ENCODE measurements at places on chromosomes 12 and 14. TPM values are rescaled to one million over a fixed set of nuclear protein-coding genes. Genes with fewer than 3 reads are reported as not detected.

APOF gene
- total RNA-seq, result not detected

CFL2 gene
- 12.3 TPM for total RNA-seq

IQSEC3 gene
- 0.84 TPM for total RNA-seq

MIP gene
- not detected for total RNA-seq

TCL1B gene
- not detected for total RNA-seq

GPRC5A gene
- not detected for total RNA-seq

ALDH2 gene
- total RNA-seq, result 3.1 TPM
